Activated T-cell treated with anti-CD3 and anti-CD28 coated beads, Interleukin-2, amount 50 U/mL, for 72 hours (primary cell): ENCODE measurements at places on chromosomes 12 and 14.

GRCh38 chr12:17301544-17301943 lies 695.6 kb upstream of the LMO3 start:
- DNase-seq: no peak

GRCh38 chr12:70354787-70355186 lies 11.3 kb upstream of the KCNMB4 start:
- DNase-seq: no peak

DNA sequence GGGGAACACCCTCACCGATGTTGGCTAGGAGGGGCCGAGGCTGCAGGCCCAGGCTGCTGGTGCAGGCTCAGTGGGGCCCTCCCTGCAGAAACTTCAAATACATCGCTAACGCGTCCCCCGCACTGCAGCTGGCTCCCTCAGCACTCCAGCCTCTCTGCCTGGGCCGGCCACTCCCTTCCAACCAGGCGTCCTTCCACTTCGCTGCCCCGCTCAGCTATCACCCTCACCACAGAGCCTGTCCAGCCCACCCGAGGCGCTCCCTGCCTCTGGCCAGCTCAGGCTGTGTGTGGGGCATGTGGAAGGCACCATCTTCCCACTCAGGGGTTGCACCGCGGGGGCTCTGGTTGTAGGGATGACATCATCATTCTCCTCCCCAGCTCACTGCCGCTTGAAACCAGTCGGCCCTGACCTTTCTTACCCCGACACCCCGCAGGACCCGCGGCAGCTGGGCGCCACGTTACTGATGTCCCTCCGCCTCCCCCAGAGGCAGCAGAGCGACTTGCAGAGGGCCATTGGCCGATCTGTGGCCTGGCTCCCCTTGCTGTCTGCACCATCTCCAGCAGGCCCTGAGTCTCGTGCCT lies 199.9 kb upstream of the RTL1 start:
- DNase-seq: no peak

DNA sequence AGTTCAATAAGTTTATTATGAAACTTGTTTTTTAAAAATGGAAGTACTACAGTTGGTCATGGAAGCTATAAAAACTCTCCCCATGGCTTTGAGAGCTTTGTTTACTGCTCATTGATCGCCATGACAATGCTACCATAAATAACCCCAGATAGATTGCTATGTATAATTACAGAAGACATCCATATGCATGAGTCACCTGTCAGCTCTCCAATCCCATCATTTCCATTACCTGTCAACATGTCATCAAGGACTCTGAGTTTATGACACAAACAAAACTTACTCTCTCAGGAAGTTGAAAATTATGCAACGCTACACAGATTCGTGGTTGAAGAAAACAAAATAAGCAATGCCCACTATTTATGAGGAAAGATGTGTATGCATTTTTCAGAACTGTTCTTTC lies 144.4 kb downstream of the SEC23A start:
- no peak for DNase-seq

GRCh38 chr14:54450535-54450934 lies 9.4 kb upstream of the CNIH1 start:
- no peak for DNase-seq

- no peak for DNase-seq
Measured at GRCh38 chr12:51131745-51132521, 41.0 kb downstream of the TFCP2 start.

- DNase-seq: no peak
Measured at GRCh38 chr12:16154990-16155389, 122.5 kb downstream of the SLC15A5 start.

- no peak for DNase-seq
Measured at GRCh38 chr12:117279606-117280005, 81.8 kb downstream of the NOS1 start.

GRCh38 chr14:72084935-72085334 lies 152.7 kb downstream of the RGS6 start:
- no peak for DNase-seq

- no peak for DNase-seq
Measured at GRCh38 chr12:12301122-12301521, 34.3 kb upstream of the LRP6 start.

DNA sequence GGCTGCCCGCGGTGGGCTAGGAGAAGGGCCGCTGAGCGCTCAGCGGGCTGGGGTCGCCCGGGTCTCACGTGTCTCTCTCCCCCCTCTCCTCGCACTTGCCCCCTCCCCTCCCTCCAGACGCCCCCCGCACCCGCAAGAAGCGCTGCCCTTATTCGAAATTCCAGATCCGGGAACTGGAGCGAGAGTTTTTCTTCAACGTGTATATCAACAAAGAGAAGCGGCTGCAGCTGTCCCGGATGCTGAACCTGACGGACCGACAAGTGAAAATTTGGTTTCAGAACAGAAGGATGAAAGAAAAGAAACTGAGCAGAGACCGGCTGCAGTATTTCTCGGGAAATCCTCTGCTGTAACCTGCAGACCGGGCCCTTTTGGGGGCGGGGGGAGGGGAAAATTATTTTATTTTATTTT lies 314 bp upstream of the HOTAIR start:
- no peak for DNase-seq

DNA sequence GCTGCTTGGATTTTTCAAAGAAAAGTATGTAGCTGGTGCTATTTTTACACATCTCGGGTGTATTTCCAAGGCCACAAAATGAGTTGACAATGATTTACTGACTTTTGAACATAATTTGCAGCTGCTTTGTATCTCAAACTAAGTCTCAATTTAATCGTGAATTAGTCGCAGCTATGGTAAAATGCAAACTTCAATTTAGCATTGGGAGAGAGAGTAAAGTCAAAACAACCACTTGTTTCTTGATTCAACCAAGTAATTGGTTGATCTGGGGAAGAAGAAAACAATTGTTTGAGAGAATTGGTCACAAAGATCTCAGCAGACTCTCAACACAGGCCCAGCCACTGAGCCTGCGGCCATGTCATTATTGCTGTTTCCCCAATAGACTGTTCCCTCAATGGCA lies 75.0 kb upstream of the DYRK2 start:
- no peak for DNase-seq

GRCh38 chr12:121468499-121468801 lies 68.5 kb downstream of the RNF34 start:
- DNase-seq: no peak
